ENCODE measurements at places on chromosomes 2 and 18. TPM values are rescaled to one million over a fixed set of nuclear protein-coding genes. Genes with fewer than 3 reads are reported as not detected.

The SERPINB4 gene
- total RNA-seq = not detected

The CHRNG gene
- not detected for total RNA-seq

The IL1R2 gene
- 0.85 TPM for total RNA-seq

The CRIM1 gene
- total RNA-seq = 11.1 TPM

The ANKRD29 gene
- total RNA-seq = not detected

The LYG2 gene
- total RNA-seq = not detected

The TRMT61B gene
- 20.2 TPM for total RNA-seq

The REG3A gene
- not detected for total RNA-seq

The NR4A2 gene
- total RNA-seq = 19.7 TPM

The SLC5A7 gene
- total RNA-seq = not detected

The C2orf15 gene
- 0.92 TPM for total RNA-seq

The SLC38A11 gene
- not detected for total RNA-seq

The TEX44 gene
- total RNA-seq = not detected

The NXPH2 gene
- total RNA-seq = not detected

The CAVIN2 gene
- not detected for total RNA-seq

The POTEJ gene
- total RNA-seq = not detected

The TXNDC2 gene
- total RNA-seq = not detected

The FAM228A gene
- total RNA-seq = not detected

The AQP12A gene
- not detected for total RNA-seq

All from CD8-positive, alpha-beta memory T cell (primary cell).